ENCODE measurements at places on chromosomes 6 and 20. TPM values are rescaled to one million over a fixed set of nuclear protein-coding genes. Genes with fewer than 3 reads are reported as not detected.

GRCh38 chr6:165220045-165220444 lies 89.4 kb downstream of the C6orf118 start:
- no peak for DNase-seq

GRCh38 chr6:74585753-74586152 lies 620.1 kb downstream of the COL12A1 start:
- DNase-seq = no peak

DNA sequence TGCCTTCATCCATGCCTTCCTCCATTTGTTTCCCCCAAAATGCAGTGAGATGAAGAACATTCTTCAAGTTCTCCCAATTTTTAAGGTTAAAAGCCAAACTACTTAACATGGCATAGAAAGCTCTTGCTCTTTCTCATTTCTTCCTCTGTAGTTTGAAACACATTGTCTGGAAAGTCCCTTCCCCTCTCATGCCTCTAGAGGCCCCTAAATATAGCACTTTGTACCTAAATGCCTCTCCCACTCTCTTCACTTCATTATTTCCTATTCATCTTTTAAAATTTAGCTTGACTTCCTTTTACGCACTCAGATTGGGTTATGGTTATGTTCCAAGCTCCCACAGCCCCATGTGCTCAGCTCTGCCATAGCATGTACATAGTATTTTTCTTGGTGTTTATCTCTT lies 389.3 kb downstream of the HDGFL1 start:
- DNase-seq = no peak

GRCh38 chr20:61548069-61548468 lies 296.0 kb downstream of the CDH4 start:
- DNase-seq = no peak

C20orf204 gene
- not detected for total RNA-seq

All from H4 (cell line).